ENCODE measurements at places on chromosomes 3 and 15.
A peak's percentile ranks its signal among the peaks of the same experiment; 100 is the strongest.

GRCh38 chr15:95293456-95294031, 1037.0 kb upstream of the NR2F2 start:
- H3K36me3 ChIP-seq, result no peaks in the 10 kb centered on the region
- no peak overlapping the region for H3K4me3 ChIP-seq
- DNase-seq, result no peak
- peak overlapping the region; percentile 16 for H3K27ac ChIP-seq
- H3K4me1 ChIP-seq, result no peaks in the 10 kb centered on the region
- H3K27me3 ChIP-seq, result no peaks in the 10 kb centered on the region

GRCh38 chr15:60582370-60583036, 103.6 kb upstream of the ICE2 start:
- no peak overlapping the region for H3K4me3 ChIP-seq
- H3K4me1 ChIP-seq, result peaks cover 4% of the 10 kb centered on the region
- no peak for DNase-seq
- H3K27ac ChIP-seq, result no peak overlapping the region
- H3K36me3 ChIP-seq, result no peaks in the 10 kb centered on the region
- no peaks in the 10 kb centered on the region for H3K27me3 ChIP-seq

- no peak overlapping the region for H3K27ac ChIP-seq
- no peak overlapping the region for H3K4me3 ChIP-seq
- H3K27me3 ChIP-seq, result no peaks in the 10 kb centered on the region
- DNase-seq, result no peak
These were observed 55.4 kb upstream of the POLG start for GRCh38 chr15:89389841-89390603.

- no peak overlapping the region for H3K4me3 ChIP-seq
- H3K27ac ChIP-seq, result peak overlapping the region; percentile 66
- peaks cover 3% of the 10 kb centered on the region for H3K4me1 ChIP-seq
These were observed 48.6 kb downstream of the CMSS1 start for GRCh38 chr3:99866261-99866761.

DNA sequence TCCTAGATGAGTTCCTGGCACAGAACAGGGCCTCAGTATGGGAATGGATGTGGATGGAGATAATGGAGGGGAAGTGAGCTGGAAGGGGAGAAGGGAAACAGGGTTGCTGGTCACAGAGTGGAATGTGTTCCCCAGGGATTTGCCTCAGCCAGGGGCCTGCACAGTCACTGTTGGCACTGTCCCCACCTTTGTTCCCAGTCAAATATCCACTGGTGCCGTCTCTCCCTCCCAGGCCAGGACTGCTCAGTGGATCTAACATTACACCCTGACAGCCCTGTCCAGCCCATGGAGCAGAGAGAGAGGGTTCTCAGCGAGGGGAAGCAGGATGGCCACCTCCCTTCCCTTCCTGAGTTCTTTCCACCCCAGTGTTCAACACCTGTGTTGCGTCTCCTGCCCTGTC, 1.5 kb upstream of the PPP1R2 start:
- no peak overlapping the region for H3K4me3 ChIP-seq
- H3K36me3 ChIP-seq, result no peaks in the 10 kb centered on the region
- no peak for DNase-seq

GRCh38 chr15:96209285-96209735, 121.2 kb upstream of the NR2F2 start:
- DNase-seq, result no peak
- no peaks in the 10 kb centered on the region for H3K27me3 ChIP-seq
- H3K4me1 ChIP-seq, result no peaks in the 10 kb centered on the region
- H3K27ac ChIP-seq, result no peak overlapping the region

DNA sequence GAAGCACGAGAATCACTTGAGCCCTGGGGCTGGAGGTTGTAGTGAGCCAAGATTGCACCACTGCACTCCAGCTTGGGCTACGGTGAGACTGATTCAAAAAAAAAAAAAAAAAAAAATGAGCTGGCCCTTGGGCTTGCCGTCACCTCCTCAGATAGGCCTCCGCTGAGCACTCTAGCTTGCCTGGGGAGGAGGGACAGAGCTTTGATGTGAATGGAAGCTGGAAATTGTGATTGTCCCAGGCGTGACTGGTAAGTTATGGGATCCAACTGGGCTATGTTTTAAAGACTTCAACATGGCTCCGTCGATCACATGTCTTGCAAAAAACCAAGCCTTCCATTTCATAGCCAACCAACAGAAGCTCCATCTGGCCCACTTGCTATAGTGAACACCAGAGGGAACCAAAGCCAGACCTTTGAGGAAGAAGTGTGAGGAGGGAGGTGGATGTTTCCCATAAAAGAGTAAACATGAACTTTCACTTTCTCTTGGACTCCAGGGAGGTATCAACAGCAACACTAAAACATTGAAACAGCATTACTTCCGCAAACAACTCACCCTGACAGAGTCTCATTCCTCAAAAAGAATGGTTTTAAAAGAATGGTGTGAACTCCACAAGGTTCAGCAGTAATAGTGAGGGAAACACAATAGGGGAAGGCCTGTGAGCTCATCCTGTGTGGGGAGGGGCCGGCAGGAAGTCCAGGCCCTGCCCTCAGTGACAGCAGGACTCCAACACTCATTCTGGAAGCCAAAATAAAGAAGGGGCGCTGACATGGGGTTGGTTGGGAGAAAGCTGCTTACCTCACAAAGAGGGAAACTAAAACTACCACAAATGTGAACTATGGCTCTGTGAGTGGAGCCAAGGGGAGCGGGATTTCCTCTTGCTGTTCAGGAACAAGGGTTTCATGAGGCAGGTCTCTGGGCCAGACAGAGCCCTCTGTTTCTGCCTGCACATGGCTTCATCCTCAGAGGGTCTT, 59.2 kb upstream of the IL12A start:
- H3K4me1 ChIP-seq, result no peaks in the 10 kb centered on the region
- H3K27ac ChIP-seq, result no peak overlapping the region
- DNase-seq, result no peak
- no peak overlapping the region for H3K4me3 ChIP-seq
- H3K36me3 ChIP-seq, result no peaks in the 10 kb centered on the region

DNA sequence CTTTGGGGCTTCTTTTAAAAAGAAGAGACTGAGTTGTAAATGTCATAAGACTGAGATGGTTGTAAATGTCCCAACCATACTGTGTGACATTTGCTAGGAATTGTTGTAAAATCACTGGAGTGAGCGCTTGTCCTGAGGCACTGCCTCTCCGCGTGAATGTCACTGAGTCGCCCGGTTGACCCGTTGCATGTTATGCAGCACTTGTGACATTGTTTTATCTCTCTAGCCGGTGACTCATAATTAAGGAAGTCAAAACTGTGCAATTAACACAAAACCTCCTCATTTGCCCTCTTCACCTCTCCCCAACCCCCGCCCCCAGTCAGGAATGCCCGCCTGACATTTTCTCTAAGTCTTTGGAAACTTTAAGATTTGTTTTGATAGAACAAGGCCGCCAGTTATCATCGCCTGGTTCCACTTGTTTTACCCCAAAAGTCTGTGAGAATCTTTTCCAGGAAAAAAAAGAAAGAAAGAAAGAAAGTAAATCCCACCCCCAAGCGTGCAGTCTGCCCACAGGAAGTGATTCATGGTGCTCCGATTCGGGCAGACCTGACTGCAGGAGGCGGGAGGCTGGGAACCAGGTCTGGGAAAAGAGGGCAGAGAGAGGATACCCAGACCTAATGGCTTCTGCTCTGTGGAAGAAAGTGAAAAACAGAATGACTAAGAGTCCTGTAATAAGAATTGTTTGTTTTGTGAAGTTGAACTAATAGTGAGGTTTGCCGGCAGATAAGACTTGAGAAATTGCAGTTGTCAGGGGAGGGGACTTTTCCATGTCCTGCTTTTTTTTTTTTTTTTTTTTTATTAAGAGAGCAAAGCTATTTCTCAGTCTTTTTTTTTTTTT, 84.8 kb downstream of the SMAD3 start:
- H3K27ac ChIP-seq, result peak overlapping the region; percentile 92
- no peak for DNase-seq
- peaks cover 25% of the 10 kb centered on the region for H3K4me1 ChIP-seq
- H3K4me3 ChIP-seq, result peak overlapping the region; percentile 16
- no peaks in the 10 kb centered on the region for H3K27me3 ChIP-seq
